ENCODE measurements at places on chromosomes 2 and 18. TPM values are rescaled to one million over a fixed set of nuclear protein-coding genes. Genes with fewer than 3 reads are reported as not detected.

DNA sequence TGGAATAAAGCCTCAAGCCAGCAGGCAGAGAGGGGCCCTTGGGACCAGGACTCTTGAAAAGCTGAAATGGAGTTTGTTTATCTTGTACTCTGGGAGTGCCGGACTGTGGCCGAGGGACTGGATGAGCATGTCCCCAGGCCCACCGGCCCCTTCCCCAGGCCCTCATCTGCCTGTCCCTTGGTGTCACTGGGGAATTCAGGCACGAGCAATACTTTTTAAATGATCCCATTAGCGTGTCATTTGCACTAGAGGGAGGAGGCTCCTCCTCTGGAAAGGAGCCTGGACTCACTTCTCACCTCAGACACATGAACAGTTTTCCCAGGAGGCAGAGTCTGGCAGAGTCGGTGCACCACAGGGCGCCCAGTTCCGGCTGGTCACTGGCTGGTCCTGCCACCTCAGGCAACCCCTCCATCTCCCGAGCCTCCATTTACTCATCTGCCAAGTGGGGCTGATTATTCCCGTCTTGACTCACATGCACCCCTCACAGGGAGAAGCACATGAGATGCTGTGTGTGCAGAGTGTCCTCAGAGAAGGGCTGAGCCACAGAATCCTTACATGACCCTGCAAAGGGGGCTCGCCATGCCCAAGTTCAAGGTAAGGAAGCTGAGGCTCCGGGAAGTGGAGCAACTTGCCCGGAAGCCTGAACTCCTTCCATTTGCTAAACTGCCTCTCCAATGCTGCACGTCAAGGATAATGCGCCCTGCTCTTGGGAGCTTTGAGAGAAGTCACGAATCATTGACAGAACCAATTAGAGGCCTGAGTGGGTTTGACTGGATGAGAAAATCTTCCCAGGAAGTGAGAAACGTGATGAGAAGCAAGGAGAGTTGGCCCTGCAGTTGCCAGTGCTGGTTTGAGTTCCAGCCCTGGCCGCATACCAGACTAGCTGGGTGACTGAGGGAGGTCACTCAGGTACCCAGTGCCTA, 26.7 kb downstream of the CIB4 start:
- peaks cover 48% of the 10 kb centered on the region for H3K27me3 ChIP-seq
- H3K4me1 ChIP-seq: peaks cover 5% of the 10 kb centered on the region
- H3K4me3 ChIP-seq: no peak overlapping the region
- DNase-seq: no peak

DNA sequence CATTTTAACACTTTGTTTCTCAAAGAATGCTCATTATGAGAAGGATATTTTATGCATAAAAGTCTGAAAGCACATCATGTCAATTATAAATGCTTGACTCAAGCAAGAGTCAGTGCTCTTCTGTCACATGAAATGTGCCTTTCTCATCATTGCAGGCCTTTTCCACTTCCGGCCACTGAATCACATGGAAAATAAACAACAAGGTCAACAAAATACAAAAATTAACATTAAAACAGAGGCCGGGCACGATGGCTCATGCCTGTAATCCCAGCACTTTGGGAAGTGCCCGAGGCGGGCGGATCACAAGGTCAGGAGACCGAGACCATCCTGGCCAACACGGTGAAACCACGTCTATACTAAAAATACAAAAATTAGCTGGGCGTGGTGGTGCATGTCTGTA, 480.6 kb downstream of the SPAG16 start:
- no peaks in the 10 kb centered on the region for H3K27me3 ChIP-seq
- no peak overlapping the region for H3K27ac ChIP-seq
- no peaks in the 10 kb centered on the region for H3K36me3 ChIP-seq
- H3K4me1 ChIP-seq: no peaks in the 10 kb centered on the region

DNA sequence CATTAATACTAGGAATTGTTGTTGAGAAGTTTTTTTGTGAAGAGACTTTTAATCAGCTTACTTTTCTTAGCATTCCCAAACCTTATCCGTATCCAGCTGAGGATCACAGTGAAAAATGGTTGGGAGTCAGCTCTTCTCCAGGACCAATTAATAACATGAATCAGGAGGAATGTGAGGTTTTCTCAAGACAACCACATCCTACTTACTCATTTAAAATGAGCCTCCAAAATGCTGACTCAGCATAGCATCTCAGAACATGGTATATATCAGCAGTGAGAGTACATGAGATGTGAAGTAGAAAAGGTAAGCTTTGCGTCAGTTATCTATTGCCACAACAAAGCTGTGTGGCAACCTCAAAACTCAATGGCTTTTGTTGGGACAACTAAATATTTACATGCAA, 140.3 kb downstream of the NRP2 start:
- no peak for DNase-seq
- no peaks in the 10 kb centered on the region for H3K36me3 ChIP-seq
- H3K27ac ChIP-seq: no peak overlapping the region
- H3K4me1 ChIP-seq: no peaks in the 10 kb centered on the region

GRCh38 chr2:219104107-219105035, 43.6 kb upstream of the IHH start:
- H3K27ac ChIP-seq: no peak overlapping the region
- no peak overlapping the region for H3K4me3 ChIP-seq
- H3K4me1 ChIP-seq: peaks cover 21% of the 10 kb centered on the region

DNA sequence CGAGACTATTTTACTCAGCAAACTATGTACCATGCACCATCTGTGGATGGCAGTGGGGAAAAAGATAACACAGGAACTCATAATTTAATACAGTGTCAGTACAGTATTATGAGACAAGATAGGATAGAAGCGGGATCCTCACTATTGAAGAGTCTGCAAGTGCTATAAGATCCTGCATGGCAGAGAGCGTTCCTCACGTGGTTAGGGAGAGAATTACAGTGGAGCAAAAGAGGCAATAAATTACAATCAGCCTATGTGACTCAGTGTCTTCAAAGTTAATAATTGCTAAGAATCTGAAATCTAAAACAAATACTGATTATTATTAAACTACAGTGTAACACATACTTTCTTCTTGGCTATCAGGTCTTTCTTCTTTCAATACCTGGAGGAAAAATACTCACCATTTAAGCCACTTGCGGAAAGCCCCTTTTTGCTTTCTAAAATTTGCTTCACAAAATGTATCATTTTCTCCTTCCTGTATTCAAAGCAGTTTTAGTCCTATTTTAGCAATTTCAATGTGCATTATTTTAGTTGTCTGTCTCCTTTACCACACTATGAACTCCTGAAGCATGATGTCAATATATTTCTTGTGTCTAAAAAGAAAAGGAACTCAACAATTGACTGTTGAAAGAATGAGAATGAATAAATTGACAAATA, 342.9 kb downstream of the SPAG16 start:
- no peak for DNase-seq
- no peak overlapping the region for H3K27ac ChIP-seq
- H3K4me1 ChIP-seq: no peaks in the 10 kb centered on the region
- H3K27me3 ChIP-seq: no peaks in the 10 kb centered on the region
- H3K4me3 ChIP-seq: no peak overlapping the region
- no peaks in the 10 kb centered on the region for H3K36me3 ChIP-seq

GRCh38 chr2:122669627-122670026, 914.2 kb downstream of the TSN start:
- no peak overlapping the region for H3K27ac ChIP-seq
- H3K36me3 ChIP-seq: no peaks in the 10 kb centered on the region
- no peaks in the 10 kb centered on the region for H3K27me3 ChIP-seq
- no peaks in the 10 kb centered on the region for H3K4me1 ChIP-seq
- DNase-seq: no peak

GRCh38 chr2:33634261-33634910, 35.3 kb upstream of the FAM98A start:
- no peak overlapping the region for H3K4me3 ChIP-seq
- H3K27me3 ChIP-seq: peaks cover 5% of the 10 kb centered on the region
- no peak for DNase-seq
- no peaks in the 10 kb centered on the region for H3K36me3 ChIP-seq
- no peak overlapping the region for H3K27ac ChIP-seq

DNA sequence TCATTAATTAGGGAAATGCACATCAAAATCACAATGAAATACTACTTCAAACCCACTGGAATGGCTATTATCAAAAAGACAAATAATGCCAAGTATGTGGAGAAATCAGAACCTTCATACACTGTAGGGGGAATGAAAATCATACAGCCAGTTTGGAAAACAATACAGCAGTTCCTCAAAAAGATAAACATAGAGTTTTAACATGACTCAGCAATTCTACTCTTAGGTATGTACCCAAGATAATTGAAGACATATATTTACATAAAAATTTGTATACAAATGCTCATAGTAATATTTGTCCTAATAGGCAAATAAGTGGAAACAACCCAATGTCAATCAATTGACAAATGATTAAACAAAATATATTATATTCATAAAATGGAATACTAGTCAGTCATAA, 45.4 kb upstream of the SATB2 start:
- no peak for DNase-seq
- no peaks in the 10 kb centered on the region for H3K4me1 ChIP-seq
- H3K27me3 ChIP-seq: peaks cover 41% of the 10 kb centered on the region
- no peak overlapping the region for H3K4me3 ChIP-seq
- no peaks in the 10 kb centered on the region for H3K36me3 ChIP-seq

- H3K27ac ChIP-seq: no peak overlapping the region
- no peak overlapping the region for H3K4me3 ChIP-seq
- H3K36me3 ChIP-seq: no peaks in the 10 kb centered on the region
- DNase-seq: no peak
- H3K4me1 ChIP-seq: no peaks in the 10 kb centered on the region
These were observed 244.0 kb upstream of the GCFC2 start for GRCh38 chr2:75954761-75955160.

The DSG4 gene
- not detected for total RNA-seq

The IL36RN gene
- total RNA-seq: not detected

The BMPR2 gene
- 11.3 TPM for total RNA-seq

The SH3RF3 gene
- total RNA-seq: 0.27 TPM

The HOXD9 gene
- total RNA-seq: not detected

The FBXO41 gene
- total RNA-seq: 13.3 TPM

The TMEM200C gene
- not detected for total RNA-seq

The TMEM17 gene
- total RNA-seq: not detected

The CYP27A1 gene
- total RNA-seq: 0.52 TPM

The LRP2 gene
- total RNA-seq: not detected

Measured in T-helper 17 cell (primary cell).